ENCODE measurements at places on chromosomes 7 and 10. TPM values are rescaled to one million over a fixed set of nuclear protein-coding genes. Genes with fewer than 3 reads are reported as not detected.
A peak's percentile ranks its signal among the peaks of the same experiment; 100 is the strongest.

GRCh38 chr10:46272863-46273415, 13.9 kb upstream of the ANTXRL start:
- H3K27me3 ChIP-seq = peaks cover 22% of the 10 kb centered on the region
- peak overlapping the region; percentile 9 for H3K27ac ChIP-seq
- no peaks in the 10 kb centered on the region for H3K36me3 ChIP-seq
- peaks cover 23% of the 10 kb centered on the region for H3K4me1 ChIP-seq
- no peak for DNase-seq

GRCh38 chr10:5523796-5524574, 776 bp upstream of the CALML3 start:
- H3K36me3 ChIP-seq = no peaks in the 10 kb centered on the region
- H3K4me3 ChIP-seq = no peak overlapping the region
- H3K27me3 ChIP-seq = peaks cover 8% of the 10 kb centered on the region
- H3K4me1 ChIP-seq = no peaks in the 10 kb centered on the region

- no peak overlapping the region for H3K27ac ChIP-seq
- DNase-seq = no peak
- H3K4me1 ChIP-seq = no peaks in the 10 kb centered on the region
- H3K27me3 ChIP-seq = peaks cover 3% of the 10 kb centered on the region
Observed at GRCh38 chr7:132117181-132117580, 459.1 kb downstream of the PLXNA4 start.

GRCh38 chr7:22288202-22288601, 68.8 kb downstream of the RAPGEF5 start:
- H3K27me3 ChIP-seq = peaks cover 43% of the 10 kb centered on the region
- no peak overlapping the region for H3K27ac ChIP-seq
- H3K4me3 ChIP-seq = no peak overlapping the region
- DNase-seq = no peak
- no peaks in the 10 kb centered on the region for H3K36me3 ChIP-seq

DNA sequence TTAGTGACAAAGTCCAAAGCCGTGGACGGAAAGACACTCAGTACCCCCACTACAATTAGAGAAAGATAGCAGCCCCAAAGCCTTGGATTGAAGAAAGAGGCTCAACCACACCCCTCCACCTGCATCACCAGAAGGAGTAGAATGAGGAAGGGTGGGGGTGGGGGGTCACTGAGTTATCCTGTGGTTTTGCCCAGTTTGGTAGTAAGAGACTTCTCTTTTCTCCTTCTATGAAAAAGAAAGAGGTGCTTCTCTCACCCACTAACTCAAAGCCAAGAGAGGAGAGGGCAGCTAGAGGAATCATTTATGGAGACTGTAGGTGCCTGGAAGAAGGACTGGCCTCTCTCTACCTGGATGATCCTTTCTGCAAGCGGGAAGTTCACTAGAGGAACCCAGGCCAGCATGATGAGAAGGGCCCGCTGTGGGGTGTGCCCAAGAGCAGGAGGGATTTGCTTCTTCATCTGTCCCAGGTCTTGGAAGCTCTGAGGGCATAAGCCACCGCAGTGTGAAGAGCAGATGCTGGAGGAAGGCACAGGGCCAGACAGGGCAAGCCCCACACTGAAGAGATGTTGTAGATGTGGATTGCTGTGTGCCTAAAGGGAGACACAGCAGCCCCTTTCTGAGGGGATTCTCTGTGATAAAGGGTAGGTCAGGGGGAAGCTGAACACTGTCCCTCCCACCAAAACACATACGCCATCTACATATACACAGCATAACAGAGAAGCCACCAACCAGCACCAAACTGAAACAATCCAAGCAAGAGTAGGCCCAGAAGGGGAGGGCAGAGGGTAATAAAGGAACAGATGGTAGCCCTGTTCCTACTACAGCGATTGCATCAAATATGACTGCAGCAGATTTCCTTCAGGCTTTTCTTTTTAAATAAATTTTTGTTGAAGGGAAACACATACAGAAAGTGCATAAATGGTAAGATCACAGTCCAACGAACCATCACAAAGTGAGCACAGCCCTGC, 25.8 kb upstream of the LANCL2 start:
- peaks cover 14% of the 10 kb centered on the region for H3K27me3 ChIP-seq
- no peak overlapping the region for H3K4me3 ChIP-seq
- H3K4me1 ChIP-seq = no peaks in the 10 kb centered on the region
- DNase-seq = no peak
- H3K36me3 ChIP-seq = no peaks in the 10 kb centered on the region

DNA sequence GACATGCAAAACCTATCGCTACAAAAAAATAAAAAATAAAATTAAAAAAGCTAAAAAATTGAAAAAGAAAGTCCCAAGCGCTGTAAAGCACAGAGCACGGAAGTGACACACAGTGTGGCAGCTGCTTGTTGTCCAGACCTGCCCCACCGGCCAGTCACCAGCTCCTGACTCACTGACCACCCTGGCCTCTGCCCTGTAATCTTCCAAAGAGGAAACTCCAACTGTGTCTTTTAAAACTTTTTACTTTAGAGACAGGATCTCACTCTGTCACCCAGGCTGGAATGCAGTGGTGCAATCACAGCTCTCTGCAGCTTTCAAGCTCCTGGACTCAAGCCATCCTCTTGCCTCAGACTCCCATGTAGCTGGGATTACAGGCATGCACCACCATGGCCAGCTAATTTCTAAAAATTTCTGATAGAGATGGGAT, 23.6 kb downstream of the GNA12 start:
- peaks cover 30% of the 10 kb centered on the region for H3K4me1 ChIP-seq
- no peak overlapping the region for H3K4me3 ChIP-seq
- H3K36me3 ChIP-seq = no peaks in the 10 kb centered on the region
- H3K27ac ChIP-seq = no peak overlapping the region
- H3K27me3 ChIP-seq = no peaks in the 10 kb centered on the region

- H3K4me3 ChIP-seq = no peak overlapping the region
- no peaks in the 10 kb centered on the region for H3K36me3 ChIP-seq
- DNase-seq = no peak
- H3K27ac ChIP-seq = no peak overlapping the region
Observed at GRCh38 chr7:91598791-91599190, 281.7 kb downstream of the MTERF1 start.

DNA sequence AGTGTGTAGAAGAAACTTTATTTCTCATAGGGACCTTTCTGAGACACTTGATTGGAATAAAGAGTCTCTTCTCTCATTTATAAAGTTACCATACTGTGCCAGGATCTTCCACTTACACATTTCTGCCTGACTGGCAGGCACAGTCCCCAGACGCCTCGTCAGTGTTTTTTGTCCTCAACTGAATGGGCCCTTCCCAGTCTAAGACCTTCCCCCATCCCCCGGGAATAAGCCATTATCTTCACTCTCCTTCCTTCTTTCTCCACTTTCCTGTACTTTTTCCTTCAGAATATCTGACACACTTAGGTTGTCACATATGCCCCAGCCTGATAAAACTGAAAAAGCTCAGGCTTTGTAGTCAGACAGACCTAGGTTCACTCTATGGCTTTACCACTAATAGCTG, 35.3 kb upstream of the KCNIP2 start:
- H3K27ac ChIP-seq = no peak overlapping the region
- H3K27me3 ChIP-seq = no peaks in the 10 kb centered on the region
- DNase-seq = no peak
- H3K36me3 ChIP-seq = no peaks in the 10 kb centered on the region

- no peak overlapping the region for H3K27ac ChIP-seq
- H3K36me3 ChIP-seq = no peaks in the 10 kb centered on the region
Observed at GRCh38 chr10:523925-524324, 165.5 kb downstream of the DIP2C start.

DNA sequence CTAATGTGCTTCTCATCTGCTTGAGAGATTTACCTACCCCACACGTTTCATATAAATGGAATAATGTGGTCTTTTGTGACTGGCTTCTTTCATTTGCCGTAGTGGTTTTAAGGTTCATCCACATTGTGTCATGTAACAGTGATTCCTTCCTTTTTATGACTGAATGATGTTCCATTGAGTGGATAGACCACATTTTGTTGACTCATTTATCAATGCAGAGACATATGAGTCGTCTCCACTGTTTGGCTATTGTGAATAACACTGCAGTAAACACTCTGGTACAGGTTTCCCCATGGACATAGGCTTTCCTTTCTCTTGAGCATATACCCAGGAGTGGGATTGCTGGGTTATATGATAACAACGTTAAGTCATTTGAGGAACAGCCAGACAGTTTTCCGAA, 2.0 kb upstream of the AOC1 start:
- H3K27ac ChIP-seq = no peak overlapping the region
- DNase-seq = no peak
- no peaks in the 10 kb centered on the region for H3K36me3 ChIP-seq
- no peaks in the 10 kb centered on the region for H3K4me1 ChIP-seq

GRCh38 chr10:48683424-48683823, 1.2 kb upstream of the WDFY4 start:
- H3K27me3 ChIP-seq = peaks cover 4% of the 10 kb centered on the region
- no peak overlapping the region for H3K27ac ChIP-seq
- no peaks in the 10 kb centered on the region for H3K4me1 ChIP-seq
- H3K36me3 ChIP-seq = no peaks in the 10 kb centered on the region

TRIM50 gene
- not detected for total RNA-seq

LOXL4 gene
- total RNA-seq = not detected

OR2A7 gene
- 2.2 TPM for total RNA-seq

IL15RA gene
- 19.8 TPM for total RNA-seq

BPGM gene
- total RNA-seq = 29.2 TPM

HABP2 gene
- not detected for total RNA-seq

NAT16 gene
- not detected for total RNA-seq
